Immature natural killer cell (primary cell): ENCODE measurements at places on chromosomes 11 and 22.

- no peak for DNase-seq
- peaks cover 36% of the 10 kb centered on the region for H3K4me1 ChIP-seq
- peak overlapping the region; percentile 91 for H3K4me3 ChIP-seq
Observed at GRCh38 chr11:77411137-77411707, 62.7 kb downstream of the PAK1 start.

DNA sequence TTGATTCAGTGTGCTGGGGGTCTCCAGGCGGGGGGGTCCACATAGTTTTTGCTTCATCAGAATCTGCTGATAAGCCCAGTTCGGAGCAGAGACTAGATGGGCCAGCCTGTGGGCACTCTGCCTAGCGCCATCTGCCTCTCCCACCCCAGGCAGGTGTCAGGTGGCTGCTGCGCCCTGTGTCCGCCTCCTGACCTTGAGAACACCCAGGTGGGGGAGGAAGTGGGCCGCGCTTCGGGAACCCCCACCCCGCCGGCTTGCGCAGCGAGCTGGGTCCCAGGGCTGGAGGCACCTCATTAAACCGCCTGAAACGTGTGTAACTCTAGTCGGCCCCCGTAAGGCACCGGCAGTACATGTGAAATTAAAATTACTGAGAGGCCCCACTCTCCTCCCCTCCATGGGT lies 113.6 kb downstream of the KCNQ1 start:
- DNase-seq: no peak
- H3K27ac ChIP-seq: no peak overlapping the region
- no peaks in the 10 kb centered on the region for H3K4me1 ChIP-seq
- no peak overlapping the region for H3K4me3 ChIP-seq
- H3K36me3 ChIP-seq: no peaks in the 10 kb centered on the region

DNA sequence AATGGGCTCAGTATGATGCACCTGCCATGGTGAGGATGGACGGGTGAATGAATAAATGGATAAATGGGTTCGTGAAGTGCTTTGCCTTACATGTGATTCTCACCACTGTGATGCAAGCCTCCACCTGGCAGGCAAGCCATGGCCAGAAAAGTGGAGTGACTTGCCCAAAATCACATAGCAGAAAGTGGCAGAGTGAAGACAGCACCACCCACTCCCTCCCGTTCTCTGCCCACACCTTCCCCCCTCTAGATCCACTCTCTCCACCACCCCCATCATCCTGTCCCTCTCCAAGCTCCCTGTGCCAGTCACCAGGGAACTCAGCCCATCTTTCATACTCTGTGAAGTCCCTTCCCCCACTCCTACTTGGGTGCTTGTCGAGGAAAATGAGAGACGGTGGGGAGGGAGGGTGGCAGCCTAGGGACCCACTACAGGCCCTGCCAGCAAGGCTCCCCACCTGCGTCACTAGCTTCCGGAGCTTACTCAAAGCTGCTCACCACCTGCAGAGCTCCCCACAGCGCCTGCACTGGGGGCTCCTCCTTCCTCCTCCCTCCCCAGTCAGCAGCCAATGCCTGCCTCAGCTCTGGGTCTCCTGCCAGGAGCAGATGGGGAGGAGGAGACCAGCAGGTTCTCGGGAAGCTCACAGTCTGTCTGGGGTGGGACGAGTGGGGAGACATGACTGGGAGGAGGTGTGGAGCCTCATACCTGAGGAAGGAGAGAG lies 82.3 kb downstream of the PDE2A start:
- DNase-seq: no peak
- H3K4me3 ChIP-seq: no peak overlapping the region

DNA sequence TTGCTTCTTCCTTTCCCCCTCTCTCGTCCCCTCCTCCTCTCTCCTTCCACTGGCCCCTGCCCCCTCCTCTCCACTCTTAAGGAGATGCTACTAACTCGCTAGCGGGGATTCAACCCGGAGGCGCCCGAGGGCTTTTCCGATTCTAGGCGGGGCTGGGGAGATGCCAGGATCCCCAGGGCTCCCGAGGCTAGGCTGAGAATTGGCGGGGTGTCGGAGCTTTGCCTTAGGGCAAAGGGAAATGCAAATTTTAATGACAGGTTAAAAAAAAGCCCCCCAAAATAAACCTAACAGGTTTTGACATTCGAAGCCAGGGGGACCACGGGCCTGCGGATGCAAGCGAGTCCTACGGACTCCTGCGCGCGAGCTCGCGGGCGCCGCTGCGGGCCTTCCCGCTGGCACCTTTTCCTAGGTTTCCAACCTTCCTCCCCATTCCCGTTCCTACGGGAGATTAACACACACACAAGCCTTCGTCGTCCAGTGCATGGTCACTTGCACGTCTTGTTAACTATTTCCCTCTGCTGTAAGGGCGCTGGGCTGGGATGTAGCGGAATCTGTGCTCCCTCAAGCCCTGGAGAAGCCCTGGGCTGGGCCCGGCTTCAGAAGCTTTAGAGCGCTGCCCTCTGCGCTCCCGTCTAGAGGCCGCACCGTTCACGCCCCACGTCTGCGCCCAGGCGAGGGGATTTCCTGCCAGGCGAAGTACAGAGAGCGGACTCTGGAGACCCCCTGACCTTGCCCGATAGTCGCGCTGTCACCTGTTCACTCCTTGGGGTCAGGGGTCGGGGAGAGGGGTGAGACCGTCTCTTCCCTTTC lies 729 bp upstream of the ALX4 start:
- H3K27me3 ChIP-seq: peaks cover 45% of the 10 kb centered on the region
- DNase-seq: no peak
- H3K27ac ChIP-seq: no peak overlapping the region
- no peak overlapping the region for H3K4me3 ChIP-seq
- H3K4me1 ChIP-seq: peaks cover 16% of the 10 kb centered on the region
- H3K36me3 ChIP-seq: no peaks in the 10 kb centered on the region

- H3K36me3 ChIP-seq: peaks cover 22% of the 10 kb centered on the region
- peaks cover 16% of the 10 kb centered on the region for H3K4me1 ChIP-seq
- no peaks in the 10 kb centered on the region for H3K27me3 ChIP-seq
- no peak overlapping the region for H3K27ac ChIP-seq
- DNase-seq: no peak
- no peak overlapping the region for H3K4me3 ChIP-seq
Observed at GRCh38 chr11:64364435-64364834, 5.5 kb downstream of the RPS6KA4 start.

DNA sequence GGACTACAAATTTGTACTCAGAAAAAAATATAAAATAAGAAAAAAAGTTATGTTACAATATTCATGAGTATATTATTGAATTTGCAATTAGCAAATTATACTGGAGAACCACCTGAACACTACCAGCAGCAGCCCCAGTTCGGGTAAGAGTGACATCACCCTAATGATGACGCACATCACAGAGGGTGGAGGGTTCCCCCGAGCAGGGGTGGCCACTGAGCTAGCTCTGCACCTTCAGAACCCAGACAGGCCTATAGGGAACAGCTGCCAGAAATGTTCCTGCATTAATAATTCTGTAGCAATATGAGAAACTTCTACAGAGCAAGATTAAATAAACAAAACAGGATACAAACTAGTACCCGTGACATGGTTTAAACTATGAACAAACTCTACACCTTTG lies 17.5 kb upstream of the ARAP1 start:
- no peak overlapping the region for H3K27ac ChIP-seq
- no peaks in the 10 kb centered on the region for H3K36me3 ChIP-seq

- no peak overlapping the region for H3K27ac ChIP-seq
- H3K27me3 ChIP-seq: no peaks in the 10 kb centered on the region
- H3K4me3 ChIP-seq: no peak overlapping the region
- H3K36me3 ChIP-seq: no peaks in the 10 kb centered on the region
- no peak for DNase-seq
Observed at GRCh38 chr11:100918551-100919500, 210.8 kb downstream of the PGR start.

DNA sequence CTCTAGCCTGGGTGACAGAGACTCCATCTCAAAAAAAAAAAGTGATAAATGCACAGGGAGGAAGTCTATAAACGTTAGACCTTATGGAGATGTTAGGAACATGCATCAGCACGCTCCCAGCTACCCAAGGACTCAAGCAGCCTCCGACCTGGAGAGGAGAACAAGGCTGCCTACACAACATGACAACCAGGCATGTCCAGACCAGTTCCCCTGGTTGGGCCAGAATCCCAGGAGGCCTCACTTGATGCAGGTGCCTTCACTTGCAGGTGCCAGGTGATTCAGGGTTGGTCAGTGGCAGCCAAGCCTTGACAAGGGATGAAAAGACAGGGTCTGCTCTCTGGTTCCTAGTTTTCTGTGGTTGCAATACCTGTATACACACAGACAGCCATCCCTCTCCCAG lies 5.9 kb downstream of the RANGAP1 start:
- H3K27ac ChIP-seq: no peak overlapping the region
- H3K27me3 ChIP-seq: peaks cover 3% of the 10 kb centered on the region
- peaks cover 13% of the 10 kb centered on the region for H3K4me1 ChIP-seq
- DNase-seq: no peak
- no peak overlapping the region for H3K4me3 ChIP-seq

- H3K27me3 ChIP-seq: peaks cover 6% of the 10 kb centered on the region
- no peaks in the 10 kb centered on the region for H3K36me3 ChIP-seq
Observed at GRCh38 chr11:2779499-2779980, 79.7 kb upstream of the KCNQ1OT1 start.

DNA sequence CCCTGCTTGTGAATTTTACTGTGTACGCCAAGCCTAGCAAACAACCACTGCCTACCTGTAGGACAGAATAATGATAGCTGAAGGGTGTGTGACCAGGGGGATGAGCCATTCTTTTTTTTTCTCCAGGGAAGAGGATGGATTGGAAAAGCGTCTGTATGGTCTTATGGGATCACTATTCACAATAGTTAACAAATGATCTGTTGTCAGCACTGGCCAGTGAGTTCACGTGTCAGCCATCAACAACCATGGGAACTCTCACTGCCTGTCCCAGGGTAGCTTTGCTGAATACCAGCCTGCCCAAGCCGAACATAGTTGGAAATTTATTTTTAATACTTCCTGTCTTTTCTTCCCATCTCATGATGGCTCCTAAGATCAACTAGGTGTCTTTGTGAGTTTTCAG lies 170.2 kb downstream of the ST3GAL4 start:
- peaks cover 2% of the 10 kb centered on the region for H3K27me3 ChIP-seq
- no peaks in the 10 kb centered on the region for H3K36me3 ChIP-seq
- no peaks in the 10 kb centered on the region for H3K4me1 ChIP-seq
- DNase-seq: no peak
- no peak overlapping the region for H3K27ac ChIP-seq

DNA sequence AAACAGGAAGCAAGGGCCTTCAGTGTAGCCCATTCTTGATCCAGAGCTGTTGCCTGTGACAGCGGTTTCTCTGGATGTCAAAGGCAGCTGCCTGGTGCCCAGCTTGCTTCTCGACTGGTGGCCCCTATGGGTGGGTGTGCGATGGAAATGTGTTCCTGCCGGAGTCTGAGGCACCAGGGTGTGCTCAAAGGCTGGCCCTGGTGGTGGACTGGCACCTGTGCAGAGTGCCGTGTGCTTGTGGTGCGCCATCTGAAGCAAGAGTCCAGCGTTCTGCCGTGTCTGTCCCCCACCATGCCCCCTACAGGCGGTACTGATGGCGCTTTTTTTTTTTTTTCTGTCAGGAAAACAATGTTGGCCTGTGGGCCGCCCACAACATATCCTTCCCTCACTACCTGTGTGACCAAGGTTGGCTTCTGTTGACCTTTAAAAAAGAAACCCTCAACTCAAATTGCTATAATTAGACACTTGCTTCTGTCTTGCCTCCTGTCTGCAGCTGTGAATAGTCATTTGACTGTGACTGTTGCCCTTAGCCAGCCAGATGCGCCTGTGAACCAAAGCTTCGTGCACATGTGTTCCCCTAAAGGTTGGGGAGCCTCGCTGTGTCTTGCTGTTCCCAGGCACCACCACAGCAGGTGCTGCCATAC lies 4.7 kb upstream of the RANBP1 start:
- no peaks in the 10 kb centered on the region for H3K27me3 ChIP-seq
- peaks cover 27% of the 10 kb centered on the region for H3K4me1 ChIP-seq
- peak overlapping the region; percentile 30 for H3K27ac ChIP-seq
- DNase-seq: peak; percentile 34
- peaks cover 8% of the 10 kb centered on the region for H3K36me3 ChIP-seq
- peak overlapping the region; percentile 10 for H3K4me3 ChIP-seq

DNA sequence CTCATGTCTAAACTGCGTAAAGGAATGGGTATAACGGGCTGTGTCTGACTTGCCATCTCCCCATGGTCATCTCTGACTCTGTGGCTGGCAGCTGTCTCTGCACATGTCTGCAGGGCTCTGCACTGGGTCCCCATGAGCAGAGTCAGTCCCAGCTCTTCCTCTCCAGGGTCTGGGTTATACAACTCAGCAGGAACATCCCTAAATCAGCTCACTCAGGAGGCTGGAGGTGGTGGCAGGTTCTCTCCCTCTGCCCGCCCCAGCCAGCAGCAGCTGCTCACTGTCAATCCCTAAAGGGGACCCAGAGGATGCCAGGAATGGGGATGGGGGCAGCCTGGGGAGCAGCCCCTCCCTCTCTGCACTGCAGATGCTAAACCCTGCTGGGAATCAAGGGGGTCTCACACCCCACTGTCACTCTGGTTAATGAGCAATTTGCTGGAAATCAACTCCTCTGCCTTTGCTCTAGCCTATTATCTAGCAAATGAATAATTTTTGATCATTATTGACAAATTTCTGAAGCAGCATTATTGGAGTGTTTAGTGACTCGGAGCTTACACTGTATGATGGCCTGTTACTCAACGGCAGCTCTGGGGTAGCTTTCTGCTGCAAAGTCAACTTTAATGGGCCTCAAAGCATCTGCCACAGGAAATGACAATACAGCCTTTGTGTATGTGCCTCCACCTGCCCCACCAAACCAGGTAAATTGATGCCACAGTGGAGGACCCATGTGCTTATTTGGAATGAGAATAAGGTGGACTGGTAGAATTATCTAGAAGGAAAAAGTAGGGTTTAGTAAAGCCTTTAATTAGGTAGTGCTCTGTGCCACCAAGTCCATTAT lies 55.7 kb upstream of the SHANK2 start:
- peaks cover 3% of the 10 kb centered on the region for H3K27me3 ChIP-seq
- no peak overlapping the region for H3K27ac ChIP-seq
- H3K4me1 ChIP-seq: no peaks in the 10 kb centered on the region
- no peaks in the 10 kb centered on the region for H3K36me3 ChIP-seq
- no peak overlapping the region for H3K4me3 ChIP-seq
- DNase-seq: no peak
